NCI-H1092 (cell line): ENCODE measurements at places on chromosomes 5 and 9.
A peak's percentile ranks its signal among the peaks of the same experiment; 100 is the strongest.

- DNase-seq: peak; percentile 69
Measured at GRCh38 chr5:177455036-177455660, 8.5 kb downstream of the PRR7 start.

DNA sequence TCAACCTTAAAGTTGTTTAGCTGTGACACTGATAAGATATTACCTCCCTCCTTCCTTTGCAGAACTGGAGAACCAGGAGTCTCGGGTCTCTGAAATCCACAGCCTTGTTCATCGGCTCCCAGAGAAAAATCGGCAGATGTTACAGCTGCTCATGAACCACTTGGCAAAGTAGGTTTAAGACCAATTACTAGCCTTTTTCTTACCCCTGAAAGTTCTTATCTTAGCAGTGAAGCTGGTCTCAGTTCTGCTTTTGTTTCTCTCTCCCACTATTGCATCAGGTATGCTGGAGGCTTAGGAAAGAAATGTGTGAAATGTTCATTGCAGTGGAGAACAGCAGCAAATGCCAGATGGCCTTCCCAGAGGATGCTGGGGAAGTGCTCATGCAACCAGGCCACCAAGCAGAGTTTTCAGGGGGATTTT is 287.4 kb downstream of the ARHGAP26 start:
- no peak for DNase-seq

DNA sequence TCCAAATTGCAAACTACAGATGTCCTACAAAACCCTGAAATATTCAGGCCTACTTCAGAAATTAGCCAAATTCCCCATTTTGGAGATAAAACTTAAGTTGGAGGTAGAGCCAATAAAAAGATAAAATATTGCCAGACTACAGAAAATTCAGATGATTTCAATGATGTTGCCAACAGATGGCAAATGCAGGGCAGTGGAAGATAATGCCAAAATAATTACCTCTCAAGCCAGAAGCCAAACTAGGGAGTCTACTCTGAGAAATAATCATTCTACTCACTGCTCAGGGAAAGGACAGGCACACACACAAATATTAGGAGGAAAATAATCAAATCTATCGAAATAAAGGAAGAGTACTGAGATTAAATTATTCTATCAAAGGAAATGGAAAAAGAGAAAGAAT is 347.5 kb upstream of the CCNG1 start:
- no peak for DNase-seq

DNA sequence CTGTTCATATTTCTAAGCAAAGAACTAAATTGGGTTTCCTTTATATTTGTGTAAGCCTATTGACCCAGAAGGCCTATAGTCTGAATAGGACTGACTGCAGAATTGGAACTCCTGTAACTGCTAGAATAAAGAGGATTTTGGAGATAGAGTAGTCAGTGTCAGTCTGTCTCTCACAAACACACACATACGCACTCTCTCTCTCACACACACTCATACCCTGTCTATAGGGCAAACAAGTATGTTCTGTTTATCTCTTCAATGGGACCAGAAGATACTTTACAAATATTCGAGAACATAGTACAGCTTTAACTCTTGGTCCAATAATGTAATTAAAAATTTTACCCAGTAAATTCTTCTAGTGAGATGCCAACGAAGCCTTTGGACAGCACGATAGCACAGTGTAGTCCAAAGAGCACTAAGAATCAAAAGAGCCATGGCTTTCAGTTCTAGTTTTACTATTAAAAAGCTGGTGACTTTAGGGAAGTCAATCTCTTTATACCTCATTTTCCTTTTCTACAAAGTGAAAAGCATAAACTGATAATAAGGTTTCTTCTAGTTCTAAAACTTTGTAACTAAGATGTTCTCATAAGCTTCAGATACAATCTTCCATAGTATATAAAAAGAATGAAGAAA is 19.3 kb downstream of the ABHD17B start:
- no peak for DNase-seq

GRCh38 chr5:80964919-80965318 is 4.8 kb downstream of the RASGRF2 start:
- DNase-seq: no peak

DNA sequence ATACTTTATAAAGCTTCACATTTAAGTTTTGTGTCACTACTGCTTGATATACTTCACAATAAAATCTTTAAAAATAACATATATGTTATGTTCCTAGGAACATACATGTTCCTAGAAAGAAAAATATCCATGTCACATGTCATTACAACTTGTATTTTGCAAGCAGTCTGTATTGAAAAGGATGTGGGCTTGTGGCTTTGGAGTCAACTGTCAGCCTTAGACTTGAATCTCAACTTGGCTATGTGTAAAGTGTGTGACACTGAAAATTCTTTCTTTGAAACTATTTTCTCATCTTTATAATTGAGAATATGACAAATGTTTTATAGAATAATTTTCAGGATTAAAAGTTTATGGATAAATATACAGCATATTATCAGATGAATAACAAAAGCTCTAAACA is 273.1 kb downstream of the KIAA0825 start:
- no peak for DNase-seq

GRCh38 chr9:34709196-34709978 is 549 bp downstream of the CCL21 start:
- DNase-seq: no peak

DNA sequence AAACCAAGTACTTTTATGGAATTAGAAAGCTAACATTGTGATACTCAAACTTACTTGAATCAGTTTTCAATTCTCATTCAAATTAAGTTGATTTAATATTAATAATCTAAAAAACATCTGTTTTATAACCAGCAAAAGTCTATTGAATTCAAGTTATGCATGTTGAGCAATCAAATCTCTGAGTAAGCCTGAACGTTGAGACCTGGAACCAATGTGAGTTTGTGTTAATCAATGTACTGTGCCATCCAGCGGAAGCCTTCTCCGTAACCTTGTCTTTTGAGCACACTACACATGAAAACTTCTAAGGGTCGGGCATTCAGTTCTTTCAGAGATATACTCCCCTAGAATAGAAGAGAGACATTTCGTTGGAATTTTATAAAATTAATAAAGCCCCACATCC is 25.9 kb downstream of the SAR1B start:
- no peak for DNase-seq

GRCh38 chr5:71946343-71947030 is 160.8 kb upstream of the MAP1B start:
- no peak for DNase-seq

- no peak for DNase-seq
Measured at GRCh38 chr5:118405650-118406061, 582.7 kb downstream of the DTWD2 start.

GRCh38 chr5:176373100-176373818 is 8.0 kb downstream of the ARL10 start:
- no peak for DNase-seq

DNA sequence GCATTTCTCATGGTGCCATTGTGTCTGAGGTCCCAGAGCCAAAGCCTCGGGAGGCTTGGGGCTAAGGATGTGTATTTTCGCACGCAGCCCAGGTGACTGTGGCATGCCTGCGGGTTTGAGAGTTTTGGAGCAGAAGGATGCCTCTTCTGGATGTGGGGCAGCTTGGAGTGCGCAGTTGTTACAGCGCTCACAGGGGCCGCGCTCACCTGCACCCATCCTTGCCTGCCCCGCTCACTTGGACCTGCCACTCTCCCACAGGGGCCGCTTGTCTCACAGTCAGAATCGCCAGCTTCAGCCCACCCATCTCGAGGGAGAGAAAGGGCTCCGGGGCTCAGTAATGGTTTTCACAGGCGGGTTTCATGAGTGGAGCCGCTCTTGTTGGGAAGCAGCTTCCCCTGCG is 132.9 kb downstream of the MVB12B start:
- no peak for DNase-seq

DNA sequence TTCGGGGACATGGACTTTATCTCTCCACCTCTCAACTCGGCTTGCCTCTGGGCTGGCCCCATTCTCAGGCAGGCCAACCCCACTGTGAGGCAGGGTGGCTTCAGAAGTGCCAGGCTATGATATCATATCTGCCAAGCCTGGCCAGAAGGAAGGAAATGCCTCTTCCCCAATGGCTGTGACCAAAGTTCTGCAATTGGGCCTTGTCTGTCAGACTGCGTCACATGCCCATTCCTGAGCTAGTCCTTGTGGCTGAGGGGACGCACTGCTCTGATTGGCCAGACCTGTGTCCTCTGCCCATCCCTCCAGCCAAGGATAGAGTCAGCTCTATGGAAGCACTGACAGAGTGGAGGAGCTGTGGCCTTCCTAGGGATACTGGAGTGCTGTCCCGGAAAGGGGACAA is 11.9 kb downstream of the SMIM23 start:
- DNase-seq: no peak

- DNase-seq: no peak
Measured at GRCh38 chr5:126794157-126794828, 17.4 kb downstream of the LMNB1 start.

DNA sequence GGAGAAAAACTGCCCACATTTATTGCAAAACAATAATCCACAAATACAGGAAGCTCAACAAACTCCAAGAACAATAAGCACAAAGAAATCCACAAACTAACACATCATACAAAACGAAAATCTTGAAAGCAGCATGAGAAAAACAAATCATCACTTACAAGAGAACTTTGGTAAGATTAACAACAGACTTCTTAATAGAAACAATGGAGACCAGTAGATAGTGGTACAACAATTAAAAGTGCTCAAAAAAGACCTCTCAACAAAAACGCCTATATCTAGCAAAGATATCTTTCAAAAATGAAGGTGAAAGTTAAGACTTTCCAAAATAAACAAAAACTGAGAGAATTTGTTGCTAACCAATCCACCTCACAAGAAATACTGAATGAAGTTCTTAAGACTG is 38.4 kb downstream of the CDKL3 start:
- DNase-seq: no peak

GRCh38 chr5:122371511-122372151 is 59.6 kb downstream of the SNCAIP start:
- no peak for DNase-seq

GRCh38 chr9:6443661-6444060 is 30.7 kb downstream of the UHRF2 start:
- no peak for DNase-seq
